Hair follicular keratinocyte (primary cell): ENCODE measurements at places on chromosomes 2 and 18. TPM values are rescaled to one million over a fixed set of nuclear protein-coding genes. Genes with fewer than 3 reads are reported as not detected.

Gene FBLN7
- 0.23 TPM in 1 of 2 replicates, not detected in the other for total RNA-seq

Gene MC4R
- total RNA-seq: not detected in 2 replicates

Gene ARHGAP28
- 0.16 and 0.99 TPM in 2 replicates for total RNA-seq

Gene POTEI
- total RNA-seq: not detected in 2 replicates

Gene PPM1G
- 100 and 162 TPM in 2 replicates for total RNA-seq

Gene PMAIP1
- 14.9 and 16.2 TPM in 2 replicates for total RNA-seq

Gene ANKRD44
- total RNA-seq: 0.47 and 0.49 TPM in 2 replicates

Gene WNT10A
- total RNA-seq: 1.1 and 4.2 TPM in 2 replicates

Gene FER1L5
- total RNA-seq: 0.34 TPM in 1 of 2 replicates, not detected in the other
